ENCODE measurements at places on chromosomes 5 and 9.

GRCh38 chr5:81212211-81212751 is 20.8 kb upstream of the CKMT2 start:
- DNase-seq, result no peak

DNA sequence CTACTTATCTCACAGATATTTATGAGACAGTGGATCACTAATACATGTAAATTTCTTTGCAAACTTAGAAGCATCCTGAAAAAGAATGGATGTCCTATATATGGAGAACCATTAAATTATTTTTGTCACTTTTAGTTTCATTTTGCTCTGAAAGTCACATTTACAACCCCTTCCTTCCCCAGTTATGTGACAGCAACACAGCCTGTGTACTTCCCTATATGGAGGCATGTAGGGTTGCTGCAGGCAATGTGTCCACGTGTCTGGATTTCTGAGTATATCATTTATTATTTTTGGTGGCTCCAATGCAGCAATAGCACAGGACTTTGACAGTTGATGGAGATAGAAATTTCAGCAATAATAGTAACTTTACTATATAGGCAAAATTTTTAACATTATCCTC is 156.4 kb downstream of the ST8SIA4 start:
- DNase-seq, result no peak

GRCh38 chr5:124948754-124949275 is 202.4 kb upstream of the ZNF608 start:
- DNase-seq, result no peak

DNA sequence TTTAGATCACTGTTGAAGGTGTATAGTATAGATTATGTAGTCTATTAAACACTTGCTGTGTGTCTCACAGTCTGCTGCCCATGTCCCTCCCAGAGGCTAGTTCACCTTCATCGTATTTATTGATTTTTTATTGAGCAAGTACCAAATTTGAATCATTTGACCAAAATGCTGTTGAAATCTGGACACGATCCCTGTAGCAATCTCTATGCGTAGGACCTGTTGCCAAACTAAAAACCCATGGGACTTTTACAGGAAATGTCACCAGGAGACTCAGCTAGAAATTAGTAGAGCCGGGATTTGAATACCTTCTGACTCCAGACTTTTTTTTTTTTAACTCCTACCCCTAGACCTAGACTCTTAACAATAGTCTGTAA is 17.5 kb downstream of the SLC31A1 start:
- no peak for DNase-seq

DNA sequence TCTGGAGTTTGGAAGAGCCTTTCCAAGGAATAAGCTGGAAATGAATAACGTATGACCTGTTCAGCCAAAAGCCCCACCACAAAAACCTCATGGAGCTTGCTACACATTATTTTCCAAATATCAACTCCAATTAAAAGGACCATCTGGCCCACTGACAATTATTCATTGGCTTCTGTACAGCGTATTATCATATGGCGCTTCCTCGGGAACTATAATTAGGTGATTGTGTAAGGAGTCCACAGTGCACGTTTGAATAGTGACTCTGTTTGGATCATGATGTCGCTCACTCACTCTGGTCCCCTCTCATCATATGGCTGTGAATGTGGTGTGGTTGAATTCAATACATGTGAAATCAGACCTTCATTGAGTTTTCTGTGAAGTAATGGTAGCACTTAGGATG is 52.1 kb downstream of the GDNF start:
- no peak for DNase-seq

- DNase-seq, result no peak
These were observed 114.4 kb downstream of the ROR2 start for GRCh38 chr9:91835632-91836031.

- peak; percentile 93 for DNase-seq
These were observed at the start of gene MCC for GRCh38 chr5:113487781-113488644. MCC (minus strand) TSS chr5:113488453.

GRCh38 chr5:135535820-135536801 is at the start of gene NEUROG1:
NEUROG1 (minus strand) TSS chr5:135535964; CDS start chr5:135535690, 274 bp downstream.
- peak; percentile 84 for DNase-seq

DNA sequence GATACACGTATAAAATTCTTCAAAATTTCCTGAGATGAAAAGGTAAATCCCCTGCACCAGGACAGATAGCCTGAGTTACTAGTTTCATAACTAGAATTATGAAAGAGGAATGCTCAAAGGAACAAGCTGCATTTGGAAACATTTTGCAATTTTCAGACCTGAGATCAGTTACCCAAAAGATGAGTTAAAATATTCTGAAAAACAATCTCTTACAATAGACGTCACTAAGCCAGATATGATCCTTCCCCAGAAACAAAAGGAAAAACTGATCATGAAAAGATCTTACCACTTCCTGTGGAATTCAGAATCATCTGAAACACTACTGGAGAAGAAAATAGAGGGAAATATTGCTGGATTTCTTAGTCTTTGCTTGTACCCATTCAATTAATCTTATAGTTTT is 204.7 kb downstream of the ARRDC3 start:
- DNase-seq, result no peak

- no peak for DNase-seq
These were observed 78.6 kb downstream of the AOPEP start for GRCh38 chr9:94805051-94805489.

DNA sequence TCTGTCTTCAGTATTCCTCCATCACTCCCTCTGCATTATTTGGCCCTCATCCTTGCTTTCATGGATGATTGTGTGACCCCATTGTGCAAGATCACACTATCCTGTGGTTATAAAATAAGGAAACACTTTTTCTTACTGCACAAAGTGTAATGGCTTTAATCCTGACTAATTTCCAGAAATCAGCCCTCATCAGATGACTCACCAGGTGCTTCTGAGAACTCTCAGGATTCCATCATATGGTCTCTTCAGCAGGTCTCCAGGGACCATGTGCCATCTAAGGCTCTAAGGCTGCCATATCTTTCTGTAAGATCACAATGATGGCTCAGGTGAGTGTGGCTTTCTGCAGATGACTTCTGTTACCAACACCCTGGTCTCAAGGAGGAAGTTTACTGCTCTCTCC is 27.3 kb upstream of the FER start:
- no peak for DNase-seq

- no peak for DNase-seq
These were observed 1746.6 kb upstream of the C9orf72 start for GRCh38 chr9:29319736-29320513.

DNA sequence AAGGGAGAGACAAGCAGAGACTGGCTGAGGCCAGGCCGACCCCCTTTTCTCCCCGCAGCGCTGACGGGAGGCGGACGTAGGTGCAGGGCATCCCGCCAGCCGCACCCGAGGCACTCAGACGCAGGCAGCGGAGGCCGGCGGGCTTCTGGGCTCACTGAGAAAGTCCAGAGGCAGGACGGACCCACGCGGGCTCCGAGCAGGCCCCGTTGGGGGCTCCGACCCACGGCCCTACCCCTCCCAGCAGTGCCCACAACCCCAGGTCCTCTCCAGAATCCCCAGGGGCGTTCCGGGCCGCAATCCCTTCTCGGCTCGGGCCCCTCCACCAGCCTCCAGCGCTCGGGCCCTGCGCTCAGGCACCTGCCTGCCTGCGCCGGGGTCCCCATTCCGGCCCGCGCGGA is 543 bp downstream of the MTMR12 start:
- DNase-seq, result peak; percentile 85

- no peak for DNase-seq
These were observed 30.1 kb upstream of the SNX24 start for GRCh38 chr5:122815218-122815767.

DNA sequence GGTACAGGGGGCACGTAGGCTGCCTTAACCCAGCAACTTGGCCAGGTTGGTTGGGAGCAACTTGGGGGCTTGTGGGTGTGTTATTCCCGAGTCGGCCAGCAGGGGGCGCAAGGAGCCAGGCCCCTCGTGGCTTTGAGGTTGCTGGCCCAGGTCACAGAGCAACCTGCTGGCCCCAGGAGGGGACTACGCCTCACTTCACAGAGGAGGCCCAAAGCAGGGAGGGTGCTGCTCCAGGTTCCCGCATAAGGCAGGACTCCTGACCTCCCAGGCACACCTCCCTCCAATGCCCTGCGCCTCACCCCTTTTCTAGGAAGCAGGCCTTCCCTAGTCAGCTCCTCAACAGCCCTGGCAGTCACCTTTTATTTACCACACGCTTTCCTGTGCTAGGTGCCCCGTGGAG is 18.1 kb downstream of the KYAT1 start:
- DNase-seq, result peak; percentile 82
